ENCODE measurements at places on chromosomes 4 and X. TPM values are rescaled to one million over a fixed set of nuclear protein-coding genes. Genes with fewer than 3 reads are reported as not detected.

DNA sequence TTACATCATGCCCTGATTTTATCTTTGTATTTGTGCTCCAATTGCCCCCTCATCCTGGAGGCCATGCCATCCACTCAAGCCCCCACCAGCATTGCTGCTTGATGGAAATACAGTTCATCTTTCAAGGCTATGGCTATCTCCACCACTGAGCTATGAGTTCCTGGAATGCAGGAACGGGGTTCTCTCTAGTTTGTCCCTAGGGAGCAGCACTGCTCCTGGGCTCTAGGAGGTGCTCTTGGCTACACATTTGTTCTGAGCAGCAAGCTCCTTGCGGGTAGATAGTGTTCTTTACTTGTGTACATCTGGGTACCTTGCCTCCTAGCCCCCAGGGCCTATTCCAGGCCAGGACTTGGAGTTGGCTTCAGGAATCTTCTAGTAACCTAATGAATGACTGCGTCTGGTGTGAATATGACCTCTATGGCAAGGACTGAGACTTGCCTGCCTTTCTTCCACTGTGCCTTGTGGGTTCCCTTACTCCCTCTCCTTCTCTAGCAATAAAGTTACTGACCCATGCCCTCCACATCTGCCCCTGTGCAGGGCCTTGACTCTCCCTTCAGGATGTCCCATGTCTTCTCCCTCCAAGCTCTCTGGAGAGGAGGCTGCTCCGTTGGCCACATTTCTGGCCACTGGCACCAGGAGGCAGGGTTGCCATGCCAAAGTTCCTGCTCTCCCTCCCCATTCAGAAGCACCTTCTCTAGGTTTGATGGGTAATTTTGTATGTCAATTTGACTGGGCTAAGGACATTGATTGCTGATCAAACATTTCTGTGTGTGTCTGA lies 7.6 kb downstream of the CITED1 start:
- no peak for DNase-seq

- no peak for DNase-seq
These were observed 17.9 kb downstream of the ATP8A1 start for GRCh38 chr4:42638993-42639392.

GRCh38 chrX:57752866-57753265 lies 72.8 kb upstream of the NLRP2B start:
- DNase-seq: no peak

BEND2 gene
- total RNA-seq: not detected
